ENCODE measurements at places on chromosomes 4 and X.

GRCh38 chr4:8105306-8106100 lies 53.1 kb downstream of the ABLIM2 start:
- no peak for DNase-seq

DNA sequence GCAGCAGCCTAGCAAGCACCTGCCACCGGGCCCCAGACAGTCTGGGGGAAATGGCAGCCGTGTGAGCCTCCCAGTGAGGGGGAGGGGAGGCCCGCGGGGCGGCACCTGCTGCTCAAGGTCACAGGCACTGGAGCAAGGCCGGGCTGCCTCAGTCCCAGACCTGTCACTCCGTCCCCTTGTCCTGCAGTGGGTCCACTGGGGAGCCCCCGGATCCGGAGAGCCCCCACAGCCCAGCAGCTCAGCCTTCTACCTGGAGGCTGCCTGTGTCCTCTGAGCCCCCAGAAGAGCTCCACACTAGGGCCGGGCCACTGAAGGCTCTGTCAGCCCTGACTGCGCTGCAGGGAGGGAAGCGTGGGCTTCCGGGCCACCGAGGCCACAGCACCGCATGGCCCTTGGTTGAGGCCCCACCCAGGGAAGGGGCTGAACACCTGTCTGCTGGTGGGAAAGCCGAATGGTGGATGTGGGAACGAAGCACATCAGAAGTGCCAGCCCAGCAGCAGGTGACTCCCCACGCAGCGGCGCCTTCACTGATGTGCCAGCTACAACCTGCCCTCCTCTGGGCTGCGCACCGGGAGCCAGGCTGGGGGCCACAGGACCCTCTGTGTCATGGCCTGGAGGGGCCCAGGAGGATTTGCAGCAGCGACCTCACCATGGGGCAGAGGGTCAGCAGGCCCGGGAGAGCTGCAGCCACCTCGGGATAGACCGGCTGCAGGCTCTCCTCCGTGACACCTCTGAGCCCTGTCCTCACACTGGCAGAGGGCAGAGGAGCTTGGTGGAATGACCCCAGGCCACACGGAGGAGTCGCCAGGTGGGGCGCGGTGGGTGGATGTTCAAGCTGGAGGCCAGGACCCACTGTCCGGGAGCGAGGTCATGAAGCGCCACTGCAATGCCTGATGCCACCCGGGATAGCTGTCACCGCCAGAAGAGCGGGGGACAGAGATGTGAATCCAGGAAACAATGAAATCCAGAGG lies 35.0 kb upstream of the MXD4 start:
- no peak for DNase-seq

DNA sequence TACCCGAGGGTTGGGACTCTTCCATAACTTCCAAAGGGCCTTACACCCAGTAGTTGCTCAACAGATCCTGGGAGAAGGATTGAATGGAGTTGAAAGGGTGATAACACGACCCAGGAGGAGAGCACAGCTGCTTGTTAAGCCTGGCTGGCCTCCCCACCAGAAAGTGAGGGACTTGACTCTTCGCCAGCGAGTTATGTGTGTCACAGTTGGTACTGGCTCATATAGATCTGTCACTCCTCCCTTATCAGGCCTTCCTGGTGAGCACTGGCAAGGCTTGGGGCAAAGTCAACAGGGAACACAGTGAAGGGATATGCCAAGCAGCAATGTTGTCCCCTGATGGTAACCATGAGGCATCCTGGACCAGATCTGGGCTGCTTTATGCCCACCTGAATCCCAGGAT lies 35.8 kb downstream of the APLN start:
- DNase-seq, result no peak

- DNase-seq, result no peak
Observed at GRCh38 chrX:78997870-78998558, 52.8 kb downstream of the P2RY10 start.

GRCh38 chr4:153034681-153035080 lies 98.6 kb downstream of the FHDC1 start:
- no peak for DNase-seq

DNA sequence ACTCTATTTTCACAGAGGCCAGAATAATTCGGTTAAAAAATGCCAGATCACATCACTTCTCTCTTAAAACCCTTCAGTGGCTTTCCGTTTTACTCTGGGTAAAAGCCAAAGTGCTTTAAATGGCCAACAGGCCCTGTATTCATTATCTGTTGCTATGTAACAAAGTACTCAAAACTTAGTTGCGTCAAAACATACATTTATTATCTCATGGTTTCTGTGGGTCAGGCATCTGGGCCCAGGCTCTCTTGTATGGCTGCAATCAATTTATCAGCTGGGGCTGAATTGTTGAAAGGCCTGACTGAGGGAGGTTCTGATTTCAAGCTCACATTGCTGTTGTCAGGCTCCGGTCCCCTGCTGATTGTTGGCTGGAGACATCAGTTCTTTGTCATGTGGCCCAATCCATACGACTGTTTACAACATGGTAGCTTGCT lies 72.7 kb upstream of the H2AZ1 start:
- no peak for DNase-seq

DNA sequence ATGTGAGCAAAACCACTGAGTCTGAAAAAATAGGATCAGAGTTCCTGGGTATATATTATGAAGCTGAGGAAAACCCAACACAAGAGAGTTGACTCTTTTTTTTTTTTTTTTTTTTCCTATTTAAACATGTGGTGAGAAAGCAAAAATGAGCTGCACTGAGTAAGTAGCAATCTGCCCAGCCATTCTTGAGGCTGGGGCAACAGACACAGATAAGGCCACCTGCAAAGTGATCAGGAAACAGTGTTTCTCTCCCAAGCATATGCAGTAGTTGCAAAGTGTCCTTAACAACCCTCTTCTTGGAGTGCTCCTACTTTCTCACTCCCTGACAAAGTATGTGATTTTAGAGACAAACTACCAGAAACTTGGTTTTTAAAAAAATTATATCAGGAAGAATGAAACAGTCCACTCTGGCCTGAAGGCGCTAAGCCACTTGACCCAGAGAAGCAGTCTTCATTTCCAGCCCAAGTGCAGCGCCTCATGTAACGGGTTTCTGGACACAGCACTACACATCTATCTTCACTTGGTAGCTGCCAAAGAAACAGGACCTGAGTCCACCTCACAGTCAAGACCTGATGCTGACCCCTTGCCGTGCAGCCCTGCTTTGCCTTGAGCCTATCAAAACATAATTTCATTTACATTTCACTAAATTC lies 124.6 kb upstream of the MAP3K15 start:
- DNase-seq, result no peak

- DNase-seq, result no peak
Observed at GRCh38 chr4:5191831-5192230, 140.6 kb downstream of the STK32B start.

DNA sequence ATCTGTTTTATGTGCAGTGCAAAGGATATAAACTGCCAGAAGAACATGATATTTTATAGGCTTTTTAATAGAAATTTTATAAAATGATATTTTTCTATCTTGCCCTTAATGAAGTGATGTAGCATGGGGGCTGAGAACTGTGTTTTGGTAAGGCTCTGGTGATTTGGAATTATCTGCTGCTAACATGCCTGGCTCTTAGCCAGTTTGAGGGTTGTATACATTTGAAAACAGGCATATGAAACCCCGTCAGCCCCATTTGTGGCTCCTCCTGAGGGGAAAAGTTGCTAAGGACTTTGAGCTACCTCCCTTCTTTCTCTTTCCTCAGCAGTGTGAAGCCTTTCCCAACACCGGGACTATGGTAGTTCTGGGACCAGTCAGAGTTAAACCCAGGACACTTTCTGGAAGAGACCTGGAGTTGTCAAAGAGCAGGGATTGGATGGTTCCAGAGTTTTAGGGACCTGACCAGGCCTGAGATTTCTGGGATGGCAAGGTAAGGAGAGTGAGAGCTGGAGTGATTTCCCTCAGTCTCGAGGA lies 4.7 kb downstream of the SFRP2 start:
- no peak for DNase-seq

DNA sequence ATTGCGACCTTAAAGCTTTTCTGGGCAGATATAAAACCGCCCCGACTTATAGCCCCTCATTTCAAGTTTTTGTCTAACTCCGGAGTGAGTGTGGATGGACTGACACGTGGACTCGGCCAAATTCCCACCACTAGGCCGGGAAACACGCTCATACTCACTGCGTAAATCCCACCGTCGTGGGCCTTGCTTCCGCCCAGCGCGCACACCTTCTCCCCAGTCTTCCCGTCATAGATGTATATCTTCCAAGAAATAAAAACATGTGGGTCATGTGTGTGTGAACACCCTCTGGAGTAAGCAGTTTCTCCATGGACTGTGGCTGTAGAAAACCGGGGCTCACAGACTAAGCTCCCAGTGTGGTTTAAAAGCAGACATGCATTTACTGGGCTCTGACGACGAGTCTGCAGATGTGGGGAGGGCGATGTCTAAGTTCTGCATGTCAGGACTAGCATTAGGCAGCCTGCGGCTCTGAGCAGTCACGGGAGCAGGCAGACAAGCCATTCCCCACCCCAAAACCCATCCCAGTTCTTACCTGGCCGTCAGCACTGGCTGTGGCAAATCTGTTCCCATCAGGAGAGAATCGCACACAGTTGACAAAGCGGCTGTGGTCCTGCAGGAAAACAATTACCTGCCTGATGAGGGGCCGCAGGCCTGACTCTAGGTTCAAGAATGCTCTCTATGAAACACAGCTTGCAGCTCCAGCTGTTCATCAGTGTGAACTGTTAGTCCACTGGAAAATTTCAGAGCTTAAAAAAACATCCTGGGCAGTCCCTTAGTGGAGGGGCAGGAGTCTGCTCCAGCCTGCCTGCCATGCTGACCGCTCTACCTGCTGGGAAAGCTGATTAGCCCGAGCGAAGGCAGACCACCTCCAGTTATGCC lies 28.2 kb downstream of the WDR1 start:
- DNase-seq, result no peak

GRCh38 chrX:39616098-39616729 lies 481.5 kb downstream of the BCOR start:
- DNase-seq, result no peak

- DNase-seq, result no peak
Observed at GRCh38 chrX:1212532-1212931, at the start of gene CRLF2. CRLF2 (minus strand) TSS chrX:1212649; CDS start chrX:1212634, 15 bp downstream.

DNA sequence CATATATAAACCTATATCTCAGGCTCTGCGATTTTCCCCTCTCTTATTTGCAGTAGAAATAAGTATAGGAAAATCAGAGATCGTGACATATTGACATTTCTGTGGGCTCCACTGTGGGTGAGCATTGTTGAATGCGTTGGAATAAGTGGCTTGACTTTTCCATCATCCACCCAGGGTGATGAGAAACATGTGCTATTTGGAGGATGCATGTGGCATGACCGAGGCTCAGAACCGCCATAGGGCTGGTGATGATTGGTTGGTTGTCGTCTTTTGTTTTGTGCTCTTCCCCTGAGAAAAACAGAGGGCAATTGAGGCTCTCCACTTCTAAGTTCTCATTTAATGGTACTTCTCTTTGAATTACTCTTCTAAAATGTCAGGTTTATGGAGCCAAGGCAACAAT lies 140.1 kb downstream of the MXRA5 start:
- DNase-seq, result no peak

GRCh38 chr4:170978990-170979389 lies 834.2 kb upstream of the GALNTL6 start:
- no peak for DNase-seq

- DNase-seq, result no peak
Observed at GRCh38 chr4:128716338-128716737, 93.2 kb upstream of the JADE1 start.

- no peak for DNase-seq
Observed at GRCh38 chr4:123342498-123342897, 54.1 kb upstream of the SPRY1 start.

GRCh38 chrX:63713526-63713925 lies 71.5 kb downstream of the ARHGEF9 start:
- DNase-seq, result peak; percentile 61

DNA sequence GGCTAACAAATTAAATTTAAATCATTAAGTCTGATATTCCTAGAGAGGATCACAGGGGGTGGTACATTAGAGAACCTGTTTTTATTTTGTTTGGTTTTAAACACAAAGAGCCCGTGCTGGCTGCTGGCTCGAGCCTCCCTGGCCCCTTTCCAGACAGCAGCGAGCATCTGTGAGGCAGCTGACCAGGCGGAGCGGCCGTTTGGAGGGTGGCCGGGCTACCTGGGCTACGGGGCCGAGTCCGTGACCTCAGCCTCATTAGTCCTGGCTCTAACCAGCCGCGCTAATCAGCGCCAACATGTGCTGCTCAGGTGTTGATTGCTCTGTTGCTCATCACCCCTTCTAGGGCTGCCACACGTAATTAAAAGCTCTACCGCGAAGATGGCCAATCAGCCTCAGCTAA lies 35.3 kb downstream of the DCTD start:
- DNase-seq, result peak; percentile 55

- no peak for DNase-seq
Observed at GRCh38 chr4:14767142-14767541, 235.1 kb upstream of the CPEB2 start.

DNA sequence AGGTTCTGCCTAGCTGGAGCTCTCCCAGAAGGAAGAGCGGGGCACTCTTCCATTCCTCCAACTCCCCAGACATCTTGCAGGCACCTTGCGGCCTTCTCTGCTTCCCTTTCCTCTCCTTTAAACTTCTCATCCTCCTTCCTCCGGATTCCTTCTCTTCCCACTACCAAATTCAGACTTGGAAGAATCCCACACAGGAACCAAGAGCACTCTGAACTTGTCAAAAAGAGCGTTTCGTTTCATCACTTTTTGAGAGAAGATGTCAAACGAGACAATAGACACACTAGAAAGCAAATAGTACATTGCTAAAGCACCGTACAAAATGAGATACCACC lies 512 bp upstream of the UCP1 start:
- DNase-seq, result no peak

DNA sequence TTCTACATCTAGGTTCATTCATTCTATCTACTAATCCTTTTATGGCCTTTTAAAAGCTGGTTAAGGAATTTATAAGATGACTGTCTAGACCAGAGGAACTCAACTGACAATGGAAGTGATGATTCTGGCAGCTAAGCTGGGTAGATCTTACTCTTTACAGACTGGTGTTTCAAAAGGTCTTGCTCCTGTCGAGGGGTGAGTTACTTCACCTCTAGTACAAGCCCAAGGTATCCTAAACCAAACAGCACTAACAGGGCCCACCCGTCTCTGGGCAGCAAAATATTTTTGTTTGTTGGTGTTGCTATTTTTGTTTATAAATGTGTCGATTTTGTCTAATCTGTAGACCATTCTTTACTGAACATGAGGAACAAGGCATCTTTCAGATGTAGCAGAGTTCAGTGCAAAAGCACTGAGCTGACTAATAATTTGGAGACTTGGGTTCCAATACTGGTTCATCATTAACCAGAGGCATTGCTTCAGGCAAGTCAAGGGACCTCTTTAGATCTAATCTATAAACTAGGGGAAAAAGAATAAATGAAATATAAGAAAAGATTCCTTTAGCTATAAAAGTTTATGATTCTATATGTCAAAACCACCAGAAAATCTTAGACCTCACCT lies 90.3 kb upstream of the FRG1 start:
- DNase-seq, result no peak

- DNase-seq, result no peak
Observed at GRCh38 chrX:2434270-2435163, 66.3 kb downstream of the DHRSX start.

DNA sequence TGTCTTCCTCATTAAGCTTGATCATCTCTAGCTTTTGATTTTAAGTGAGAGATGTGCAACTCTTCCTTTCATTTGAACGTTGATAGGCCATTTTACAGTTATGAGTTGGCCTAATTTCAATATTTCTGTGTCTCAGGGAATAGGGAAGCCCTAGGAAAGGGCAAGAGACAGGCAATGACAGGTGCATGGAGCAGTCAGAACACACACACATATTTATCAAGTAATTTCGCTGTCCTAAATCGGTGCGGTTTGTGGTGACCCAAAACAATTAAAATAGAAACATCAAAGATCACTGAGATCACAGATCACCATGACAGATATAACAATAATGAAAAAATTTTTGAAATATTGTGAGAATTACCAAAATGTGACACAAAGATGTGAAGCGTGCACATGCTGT lies 87.7 kb upstream of the LSM6 start:
- DNase-seq, result no peak

GRCh38 chr4:152351080-152351479 lies 184.8 kb downstream of the FBXW7 start:
- DNase-seq, result no peak

Data from astrocyte of the hippocampus (primary cell).